ENCODE measurements at places on chromosomes 16 and 17. TPM values are rescaled to one million over a fixed set of nuclear protein-coding genes. Genes with fewer than 3 reads are reported as not detected.

CCDC102A gene
- total RNA-seq = 14.0 TPM

NETO2 gene
- 16.6 TPM for total RNA-seq

GRCh38 chr17:76265624-76266243 lies 586 bp downstream of the UBALD2 start:
- peak overlapping the region; percentile 86 for H3K4me3 ChIP-seq
- peak overlapping the region; percentile 95 for H3K27ac ChIP-seq
- DNase-seq = peak; percentile 76
- H3K4me1 ChIP-seq = peaks cover 7% of the 10 kb centered on the region

DNA sequence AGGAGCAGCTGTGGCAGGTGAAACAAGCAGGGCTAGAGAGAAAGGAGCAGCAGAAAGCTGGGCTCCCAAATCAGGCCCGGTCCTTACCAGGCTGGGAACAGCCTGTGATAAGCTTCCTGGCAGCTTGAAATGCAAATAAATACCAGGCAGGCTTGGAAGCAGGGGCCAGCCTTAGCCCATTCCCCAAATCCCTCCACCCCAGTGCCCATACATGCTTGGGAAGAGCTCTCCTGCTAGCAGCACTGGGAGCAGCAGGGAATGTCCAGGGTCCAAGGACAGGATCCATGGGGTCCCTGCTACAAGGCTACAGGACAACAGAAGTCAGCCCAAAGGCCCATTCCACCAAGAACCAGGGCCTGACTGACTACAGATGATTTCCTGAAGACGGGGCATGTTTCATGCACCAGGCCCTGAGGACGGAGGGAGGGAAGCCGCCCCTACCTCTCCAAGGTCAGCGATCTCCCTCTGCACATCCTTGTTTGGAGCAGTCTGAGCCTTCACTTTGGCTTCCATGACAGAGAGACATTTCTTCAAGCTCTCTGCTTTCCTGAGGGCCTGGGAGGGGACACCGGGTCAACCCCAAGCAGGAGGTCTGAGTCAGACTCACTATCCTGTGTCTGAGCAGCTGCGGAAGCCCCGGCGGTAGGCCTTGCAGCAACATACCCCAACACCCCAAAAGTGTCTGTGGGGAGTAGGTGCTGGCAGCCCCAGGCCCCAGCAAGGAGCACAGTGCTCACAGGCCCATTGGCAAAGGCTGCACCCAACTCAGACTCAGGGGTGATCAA lies 2.6 kb upstream of the EXOSC6 start:
- H3K4me3 ChIP-seq = no peak overlapping the region
- peaks cover 28% of the 10 kb centered on the region for H3K36me3 ChIP-seq
- no peaks in the 10 kb centered on the region for H3K27me3 ChIP-seq
- DNase-seq = no peak

GRCh38 chr16:23716484-23716883 lies 3.5 kb upstream of the ERN2 start:
- no peak overlapping the region for H3K4me3 ChIP-seq
- H3K27ac ChIP-seq = no peak overlapping the region
- no peak for DNase-seq
- no peaks in the 10 kb centered on the region for H3K36me3 ChIP-seq

CHMP1A gene
- total RNA-seq = 98.4 TPM

DNA sequence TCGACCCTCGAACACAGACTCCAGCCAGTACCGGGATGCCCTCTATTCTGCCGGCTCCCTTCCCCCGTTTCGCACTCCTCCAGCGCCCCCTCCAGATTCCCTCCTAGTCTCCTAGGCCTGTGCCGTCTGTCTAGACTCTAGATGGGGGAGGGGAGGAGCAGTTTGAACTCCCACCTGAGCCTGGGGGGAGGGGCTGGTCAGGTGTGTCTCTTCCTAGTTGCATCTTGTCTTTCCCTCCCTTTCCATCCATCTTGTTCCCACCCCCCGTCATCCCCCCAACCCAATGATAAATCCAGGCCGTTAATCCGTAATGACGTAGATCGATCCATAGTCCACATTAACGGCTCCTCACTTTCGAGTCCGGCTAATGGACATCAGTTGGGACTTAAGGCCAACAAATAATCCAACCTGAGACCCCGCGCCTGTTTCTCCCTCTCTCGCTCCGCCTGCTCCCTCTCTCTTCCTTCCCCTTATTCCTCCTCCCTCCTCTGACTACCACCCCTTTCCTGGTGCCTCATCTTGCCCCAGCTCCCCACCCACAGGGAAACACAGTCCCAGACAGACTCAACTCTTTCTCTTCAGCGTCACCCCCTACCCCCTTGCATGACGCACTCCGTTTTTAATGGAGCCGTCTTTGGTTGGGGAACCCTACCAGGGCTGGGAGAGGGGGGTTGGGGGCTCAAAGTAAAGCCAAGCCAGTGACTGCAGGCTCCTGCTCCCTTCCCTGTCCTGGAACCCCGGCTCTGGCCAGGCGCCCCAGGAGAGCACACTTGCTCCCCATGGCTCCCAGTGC lies 3.4 kb upstream of the HOXB5 start:
- peaks cover 6% of the 10 kb centered on the region for H3K4me1 ChIP-seq

- no peaks in the 10 kb centered on the region for H3K27me3 ChIP-seq
- no peak for DNase-seq
- no peak overlapping the region for H3K4me3 ChIP-seq
- H3K4me1 ChIP-seq = no peaks in the 10 kb centered on the region
- H3K27ac ChIP-seq = no peak overlapping the region
- H3K36me3 ChIP-seq = no peaks in the 10 kb centered on the region
Observed at GRCh38 chr17:53949473-53950090, 126.9 kb downstream of the KIF2B start.

DNA sequence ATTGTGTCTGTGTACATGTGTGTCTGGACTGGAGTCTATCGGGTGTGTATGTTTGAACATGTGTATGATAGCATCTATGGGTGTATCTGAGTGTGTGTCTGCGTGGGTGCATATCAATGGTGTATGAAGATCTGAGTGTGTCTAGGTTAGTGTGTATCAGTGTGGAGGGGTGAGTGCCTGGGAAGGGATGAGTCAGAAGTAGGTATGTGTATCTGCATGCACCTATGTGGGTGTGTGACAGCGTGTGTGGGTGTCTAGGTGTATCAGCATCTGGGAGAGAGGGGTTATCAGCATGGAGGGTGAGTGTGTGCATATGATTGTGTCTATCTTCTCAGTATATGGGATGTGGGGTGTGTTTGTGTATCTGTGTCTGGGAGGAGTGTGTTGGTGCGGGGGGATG lies 58.2 kb upstream of the LHX1 start:
- H3K4me1 ChIP-seq = no peaks in the 10 kb centered on the region
- H3K36me3 ChIP-seq = no peaks in the 10 kb centered on the region
- DNase-seq = no peak
- peaks cover 8% of the 10 kb centered on the region for H3K27me3 ChIP-seq
- no peak overlapping the region for H3K27ac ChIP-seq

CA4 gene
- 50.0 TPM for total RNA-seq

KRT16 gene
- not detected for total RNA-seq

GRCh38 chr17:19958023-19958422 lies 19.6 kb downstream of the AKAP10 start:
- peak overlapping the region; percentile 20 for H3K27ac ChIP-seq
- peaks cover 9% of the 10 kb centered on the region for H3K36me3 ChIP-seq
- H3K4me1 ChIP-seq = no peaks in the 10 kb centered on the region
- no peak overlapping the region for H3K4me3 ChIP-seq
- no peaks in the 10 kb centered on the region for H3K27me3 ChIP-seq

NOG gene
- 2.7 TPM for total RNA-seq

DNA sequence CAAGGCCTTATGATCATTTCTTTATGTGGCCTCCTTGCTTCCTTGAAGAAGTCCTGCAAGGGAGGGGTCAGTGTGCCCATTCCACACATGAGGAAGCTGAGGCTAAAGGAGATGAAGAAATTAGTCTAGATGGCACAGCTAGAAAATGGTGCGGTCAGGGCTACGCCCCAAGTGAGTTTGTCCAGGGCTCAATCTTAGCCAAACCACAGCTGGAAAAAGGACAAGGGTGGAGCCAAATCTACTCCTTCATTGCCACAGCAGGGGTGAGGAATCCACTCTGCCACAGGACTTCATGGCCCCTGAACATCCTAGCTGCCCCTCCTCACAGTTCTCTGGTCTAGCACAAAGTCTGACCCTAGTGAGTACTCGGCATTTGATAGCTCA lies 16.2 kb downstream of the BEAN1 start:
- H3K4me3 ChIP-seq = no peak overlapping the region
- H3K27ac ChIP-seq = no peak overlapping the region
- H3K27me3 ChIP-seq = no peaks in the 10 kb centered on the region
- no peaks in the 10 kb centered on the region for H3K4me1 ChIP-seq

CES5A gene
- not detected for total RNA-seq

KRTAP16-1 gene
- not detected for total RNA-seq

GRCh38 chr17:73620414-73620813 lies 23.8 kb downstream of the SDK2 start:
- H3K36me3 ChIP-seq = no peaks in the 10 kb centered on the region
- no peaks in the 10 kb centered on the region for H3K27me3 ChIP-seq
- H3K27ac ChIP-seq = no peak overlapping the region
- H3K4me3 ChIP-seq = no peak overlapping the region

CACNG3 gene
- total RNA-seq = not detected

- H3K4me3 ChIP-seq = no peak overlapping the region
- peak overlapping the region; percentile 88 for H3K27ac ChIP-seq
- H3K36me3 ChIP-seq = no peaks in the 10 kb centered on the region
- H3K27me3 ChIP-seq = no peaks in the 10 kb centered on the region
- peaks cover 9% of the 10 kb centered on the region for H3K4me1 ChIP-seq
- DNase-seq = no peak
Observed at GRCh38 chr16:58411736-58412614, 19.7 kb downstream of the GINS3 start.

MYH2 gene
- total RNA-seq = not detected

DNA sequence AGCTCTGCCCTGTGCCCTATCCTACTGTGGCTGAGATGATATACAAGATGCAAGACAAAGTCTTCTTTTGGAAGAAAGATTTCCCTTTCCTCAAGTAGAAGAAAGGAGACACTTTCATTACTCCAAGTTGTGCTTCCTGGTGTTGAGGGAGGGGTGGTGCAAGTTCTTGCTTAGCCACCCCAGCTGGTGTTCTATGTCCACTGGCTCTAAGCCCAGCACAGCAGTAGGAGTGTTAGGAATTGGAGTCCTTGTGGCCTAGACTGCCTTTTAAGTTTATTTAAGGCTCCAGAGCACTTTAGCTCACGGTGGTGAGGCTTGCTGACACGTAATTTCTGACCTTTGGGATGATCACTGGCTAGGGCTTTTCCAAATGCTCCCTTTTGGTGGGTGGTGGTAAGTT lies 109.7 kb downstream of the KIF2B start:
- H3K27ac ChIP-seq = no peak overlapping the region
- H3K27me3 ChIP-seq = no peaks in the 10 kb centered on the region
- no peaks in the 10 kb centered on the region for H3K4me1 ChIP-seq
- H3K4me3 ChIP-seq = no peak overlapping the region
- DNase-seq = no peak
- no peaks in the 10 kb centered on the region for H3K36me3 ChIP-seq

DNA sequence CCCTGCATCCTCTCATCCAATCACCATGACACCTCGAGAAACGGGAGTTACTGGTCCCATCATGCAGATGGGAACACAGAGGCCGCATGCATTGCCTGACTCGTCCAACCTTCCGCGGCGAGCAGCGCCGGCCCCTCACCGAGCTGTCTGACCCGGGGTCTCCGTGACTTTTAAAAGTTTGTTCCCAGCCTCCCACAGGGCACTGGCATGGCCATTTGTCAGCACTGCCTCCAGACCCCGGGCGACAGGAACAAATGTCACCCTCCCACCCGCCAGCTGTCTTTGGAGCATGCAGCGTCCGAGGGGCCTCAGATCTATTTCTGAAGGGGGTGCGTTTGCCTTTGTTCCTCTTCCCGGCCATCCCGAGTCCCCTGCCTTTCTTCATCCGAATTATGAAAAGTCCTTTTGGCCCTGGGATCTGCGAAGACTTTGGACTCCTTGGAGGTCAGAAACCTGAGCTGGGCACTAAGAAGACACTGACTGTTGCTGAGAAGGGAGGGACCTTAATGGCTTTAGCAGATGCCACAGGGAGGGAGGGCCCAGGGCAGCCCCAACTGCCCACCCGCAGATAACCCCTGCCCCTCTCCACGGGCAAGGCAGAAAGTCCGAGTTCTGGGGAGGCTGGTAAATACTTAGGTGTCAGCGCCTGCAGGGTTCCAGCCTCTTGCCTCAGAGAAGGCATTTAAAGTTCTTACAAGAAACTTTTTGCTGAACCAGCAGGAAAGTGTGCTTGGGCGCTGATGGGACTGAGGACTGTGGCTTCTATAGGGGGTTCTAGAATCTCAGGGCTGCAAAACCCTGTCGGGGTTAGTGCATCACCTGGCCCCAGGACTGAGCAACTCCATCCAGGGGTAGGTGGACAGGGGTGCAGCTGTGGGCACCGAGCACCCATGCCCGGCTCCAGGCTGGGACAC lies 348.1 kb downstream of the FOXL1 start:
- no peak for DNase-seq
- H3K36me3 ChIP-seq = no peaks in the 10 kb centered on the region
- H3K27ac ChIP-seq = no peak overlapping the region
- peaks cover 14% of the 10 kb centered on the region for H3K27me3 ChIP-seq
- H3K4me3 ChIP-seq = no peak overlapping the region

GRCh38 chr17:39096508-39097149 lies 54.8 kb downstream of the PLXDC1 start:
- no peak overlapping the region for H3K4me3 ChIP-seq
- DNase-seq = no peak
- H3K4me1 ChIP-seq = peaks cover 46% of the 10 kb centered on the region
- H3K36me3 ChIP-seq = no peaks in the 10 kb centered on the region
- no peaks in the 10 kb centered on the region for H3K27me3 ChIP-seq

GSPT1 gene
- total RNA-seq = 106 TPM

- H3K27ac ChIP-seq = no peak overlapping the region
- DNase-seq = peak; percentile 6
- no peaks in the 10 kb centered on the region for H3K36me3 ChIP-seq
- peaks cover 1% of the 10 kb centered on the region for H3K4me1 ChIP-seq
- H3K4me3 ChIP-seq = no peak overlapping the region
- H3K27me3 ChIP-seq = peaks cover 6% of the 10 kb centered on the region
Observed at GRCh38 chr17:8029121-8029520, 9.7 kb upstream of the ALOX15B start.

CORO1A gene
- 47.7 TPM for total RNA-seq

KRTAP2-4 gene
- not detected for total RNA-seq

SYCE1L gene
- not detected for total RNA-seq

ITGA2B gene
- 9.2 TPM for total RNA-seq

- H3K27ac ChIP-seq = no peak overlapping the region
- H3K4me3 ChIP-seq = no peak overlapping the region
- peaks cover 4% of the 10 kb centered on the region for H3K27me3 ChIP-seq
- H3K4me1 ChIP-seq = no peaks in the 10 kb centered on the region
- H3K36me3 ChIP-seq = no peaks in the 10 kb centered on the region
Observed at GRCh38 chr17:34820248-34820801, 140.9 kb downstream of the CCT6B start.

- no peak for DNase-seq
- no peaks in the 10 kb centered on the region for H3K27me3 ChIP-seq
- no peak overlapping the region for H3K4me3 ChIP-seq
- H3K4me1 ChIP-seq = peaks cover 17% of the 10 kb centered on the region
Observed at GRCh38 chr17:64983708-64984107, 64.4 kb upstream of the LRRC37A3 start.

- H3K27ac ChIP-seq = no peak overlapping the region
- no peaks in the 10 kb centered on the region for H3K4me1 ChIP-seq
- H3K27me3 ChIP-seq = no peaks in the 10 kb centered on the region
- no peak overlapping the region for H3K4me3 ChIP-seq
- no peaks in the 10 kb centered on the region for H3K36me3 ChIP-seq
- DNase-seq = no peak
Observed at GRCh38 chr16:71367241-71367976, 8.9 kb downstream of the CALB2 start.

COL1A1 gene
- 1,330 TPM for total RNA-seq

TPSD1 gene
- total RNA-seq = 7.0 TPM
